ENCODE measurements at places on chromosomes 6 and 20. TPM values are rescaled to one million over a fixed set of nuclear protein-coding genes. Genes with fewer than 3 reads are reported as not detected.

SRC gene
- 33.4 TPM for total RNA-seq

DNA sequence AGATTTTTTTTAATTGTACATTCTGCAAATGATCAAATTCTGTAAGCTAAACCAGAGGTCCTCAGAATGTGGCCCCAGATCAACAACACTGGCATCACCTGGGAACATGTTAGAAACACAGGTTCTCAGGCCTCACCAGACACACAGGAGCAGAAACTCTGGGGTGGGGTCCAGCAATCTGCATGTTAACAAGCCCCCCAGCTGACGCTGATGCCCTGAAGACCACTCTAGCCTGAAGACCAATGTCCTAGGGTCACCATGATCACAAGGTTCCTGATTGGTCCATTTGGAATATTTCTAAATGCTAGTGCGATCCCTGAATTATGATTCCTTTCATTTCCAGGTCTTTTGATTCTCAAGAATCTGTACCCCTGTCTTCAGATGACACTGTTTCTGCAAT, 2.4 kb upstream of the LY86 start:
- DNase-seq = no peak

TBX18 gene
- 12.2 TPM for total RNA-seq

ERVFRD-1 gene
- total RNA-seq = not detected

LKAAEAR1 gene
- 0.34 TPM for total RNA-seq

DNA sequence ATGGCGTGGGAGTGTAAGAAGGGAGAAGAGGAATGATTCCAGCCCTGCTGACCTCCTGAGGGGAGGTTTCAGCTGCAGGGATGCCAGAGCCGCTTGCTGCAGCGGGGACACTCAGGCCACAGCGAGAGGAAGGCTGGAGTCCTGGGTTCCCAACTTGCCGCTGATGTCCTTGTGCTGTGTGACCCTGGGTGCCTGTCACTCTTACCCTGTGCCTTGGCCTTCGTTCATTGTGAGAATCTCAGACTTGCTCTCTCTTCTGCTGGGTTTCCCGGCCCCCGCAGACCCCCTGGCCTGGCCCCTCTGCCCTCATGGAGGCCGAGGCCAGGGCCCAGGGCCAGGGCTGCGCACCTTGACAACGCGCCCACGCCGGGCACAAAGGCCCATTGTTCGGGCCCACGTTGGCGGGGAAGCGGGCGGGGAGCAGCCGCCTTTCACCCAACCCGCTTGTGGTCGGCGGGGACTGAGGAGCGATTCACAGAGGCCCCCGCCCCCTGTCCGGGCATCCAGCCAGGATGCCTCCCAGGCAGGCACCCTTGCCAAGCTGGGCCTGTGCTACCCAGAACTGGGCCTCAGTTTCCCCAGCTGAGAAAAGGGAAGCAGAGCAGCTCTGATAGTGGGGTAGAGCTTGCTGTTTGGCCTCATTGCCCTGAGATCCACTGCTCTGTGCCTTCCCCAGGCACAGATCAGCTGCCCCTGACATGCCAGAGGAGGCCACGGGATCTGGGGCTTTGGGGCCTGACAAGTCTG, 52.4 kb downstream of the CEBPB start:
- DNase-seq = peak; percentile 61

DNA sequence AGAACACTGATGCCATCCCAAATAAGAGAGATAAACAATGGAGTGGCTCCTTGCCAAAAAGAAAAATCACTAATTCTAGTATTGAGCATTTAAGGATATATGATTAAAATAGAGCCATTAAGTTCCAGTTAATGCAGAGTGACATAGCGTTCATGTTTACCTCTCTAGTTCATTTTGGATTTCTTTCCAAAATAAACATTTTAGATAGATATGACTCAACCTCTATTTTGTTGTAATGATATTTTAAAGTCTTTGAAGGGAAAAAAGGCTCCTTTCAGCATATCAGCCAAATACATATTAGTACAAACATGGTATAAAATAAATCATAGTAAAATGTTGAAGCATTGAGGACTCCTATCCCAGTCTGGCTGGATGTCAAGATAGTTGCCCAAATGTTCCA, 33.4 kb downstream of the RWDD2A start:
- DNase-seq = peak; percentile 2

DNA sequence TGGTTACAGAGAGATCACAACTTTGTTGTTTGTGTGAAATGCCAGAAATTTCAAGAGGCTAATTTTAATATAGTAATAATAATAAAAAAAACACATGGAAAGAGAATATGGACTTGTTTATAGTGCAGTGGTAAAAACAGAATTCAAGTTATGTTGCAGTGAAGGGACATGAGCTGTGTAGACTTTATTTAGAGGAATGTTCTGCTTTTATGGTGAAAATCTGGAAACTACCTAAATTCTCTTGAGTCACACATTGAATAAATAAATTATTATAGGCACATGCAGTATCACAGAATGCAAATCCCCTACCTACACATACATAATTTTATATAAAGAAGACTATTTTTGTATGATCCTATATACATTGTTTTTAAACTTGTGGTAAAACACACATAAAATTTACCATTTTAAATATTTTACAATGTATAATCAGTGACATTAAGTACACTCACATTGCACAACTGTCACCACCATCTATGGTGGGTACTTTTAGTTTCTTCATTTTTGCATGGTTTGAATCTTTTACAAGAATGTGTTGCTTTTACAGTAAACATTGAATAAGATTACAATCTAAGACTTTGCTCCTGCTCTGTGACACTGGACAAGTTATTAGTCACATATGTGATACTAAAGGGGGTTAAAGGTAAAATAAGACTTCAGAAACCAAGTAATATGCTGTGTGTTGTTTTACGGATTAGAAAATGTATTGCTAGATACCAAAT, 107.4 kb downstream of the B3GAT2 start:
- DNase-seq = no peak

GRCh38 chr6:148915810-148916209, 169.0 kb downstream of the UST start:
- no peak for DNase-seq

DNA sequence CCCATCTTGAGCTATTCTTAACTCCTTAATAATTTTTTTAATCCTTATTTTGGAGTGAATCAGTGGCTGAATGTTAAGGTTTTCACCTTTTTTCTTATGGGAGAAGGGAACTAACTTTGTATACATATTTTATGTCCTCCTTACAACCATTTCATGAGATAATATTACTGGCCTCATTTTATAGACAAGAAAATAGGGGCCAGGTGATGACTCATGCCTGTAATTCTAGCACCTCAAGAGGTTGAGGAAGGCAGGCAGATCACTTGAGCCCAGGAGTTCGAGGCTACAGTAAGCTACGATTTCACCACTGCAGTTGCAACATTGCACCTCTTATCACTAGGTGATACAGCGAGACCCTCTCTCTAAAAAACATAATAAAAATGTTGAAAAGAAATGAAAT, 128.7 kb downstream of the TMEM242 start:
- DNase-seq = peak; percentile 12

ENPP5 gene
- 1.4 TPM for total RNA-seq

DNA sequence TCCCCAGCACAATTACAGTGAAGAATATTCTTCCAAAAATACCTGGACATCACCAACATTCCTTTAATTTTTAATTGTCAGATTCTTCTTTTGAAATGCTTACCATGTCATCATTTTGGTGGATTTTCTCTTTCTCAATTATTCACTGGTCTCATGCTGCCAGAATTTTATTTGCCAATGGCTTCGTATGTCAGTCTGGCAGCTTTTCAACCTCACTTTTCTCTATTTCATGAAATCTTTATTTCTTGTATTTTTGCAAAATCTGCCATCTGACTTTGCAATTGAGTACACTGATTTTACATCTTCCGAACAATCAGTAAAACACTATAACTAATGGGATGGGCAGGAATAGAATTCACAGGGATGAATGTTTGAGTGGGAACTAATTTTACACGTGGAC, 84.1 kb downstream of the BTBD9 start:
- DNase-seq = no peak
